ENCODE measurements at places on chromosomes 2 and 18.

DNA sequence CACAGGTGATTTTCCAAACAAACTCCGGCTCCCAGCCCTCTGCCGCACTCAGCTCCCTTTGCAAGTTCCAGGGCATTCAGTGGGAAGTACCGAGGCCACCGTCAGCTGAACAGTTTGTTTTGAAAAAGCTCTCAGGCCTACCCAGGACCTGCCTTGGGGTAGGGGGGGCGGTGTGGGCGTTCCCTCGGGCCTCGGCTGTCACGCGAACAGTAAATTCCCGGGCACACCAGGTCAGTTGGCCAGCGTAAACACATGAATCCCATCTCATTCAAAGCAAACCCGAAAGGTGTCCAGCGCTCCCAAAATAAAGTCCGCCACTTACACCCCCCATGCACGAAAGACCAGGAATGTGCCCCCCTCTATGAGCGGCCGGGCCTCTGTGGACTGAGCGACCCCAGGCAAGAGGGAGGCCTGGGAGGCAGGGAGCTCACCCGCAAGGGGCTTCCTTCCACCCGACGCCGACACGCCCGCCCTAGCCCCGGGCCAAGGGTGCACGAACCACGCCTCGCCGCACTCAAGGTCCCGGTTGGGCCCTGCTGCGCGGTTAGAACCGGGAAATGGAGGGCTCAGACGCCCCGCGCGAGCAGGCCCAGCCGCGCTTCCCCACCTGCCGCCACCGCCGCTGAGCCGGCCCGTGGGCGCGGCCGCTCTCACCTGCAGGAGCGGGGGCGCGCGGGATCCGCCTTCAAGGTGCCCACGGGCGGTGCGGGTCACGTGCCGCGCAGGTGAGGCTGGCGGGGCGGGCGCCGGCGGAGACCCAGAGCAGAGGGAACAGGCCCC, at the start of gene WDSUB1:
WDSUB1 (minus strand) TSS at position 775 of the 780 bp plus-strand sequence. CDS start 3,634 bp downstream, outside the sequence.
- peak; percentile 42 for DNase-seq

DNA sequence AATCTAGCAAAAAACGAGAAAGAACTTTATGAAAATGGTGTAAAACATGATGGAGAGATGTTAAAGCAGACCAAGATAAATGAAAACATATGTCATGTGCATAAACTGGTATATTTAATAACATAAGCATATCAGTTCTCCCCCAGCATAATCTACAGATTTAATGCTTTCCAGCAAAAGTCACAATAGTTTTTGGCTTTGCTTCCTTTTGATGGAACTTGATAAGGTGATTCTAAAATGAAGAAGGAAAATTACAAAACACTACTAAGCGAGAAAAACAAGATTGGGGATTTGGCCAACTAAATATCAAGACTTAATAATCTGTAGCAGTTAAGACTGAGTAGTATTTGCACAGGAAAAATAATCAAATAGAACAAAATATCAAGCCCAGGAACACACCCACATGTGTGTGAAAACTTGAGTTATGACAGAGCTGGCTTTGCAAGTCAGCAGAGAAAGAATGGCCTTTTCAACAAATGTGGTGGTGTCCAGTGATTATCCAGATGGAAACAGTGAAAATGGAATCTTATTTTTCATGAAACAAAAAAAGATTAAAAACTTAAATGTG, 83.7 kb upstream of the L3MBTL4 start:
- no peak for DNase-seq

GRCh38 chr2:179695486-179695885, 165.9 kb downstream of the ZNF385B start:
- DNase-seq, result no peak

GRCh38 chr2:196528486-196529223, 110.9 kb upstream of the CCDC150 start:
- no peak for DNase-seq

GRCh38 chr2:96872591-96873349, 2.9 kb upstream of the SEMA4C start:
- no peak for DNase-seq

GRCh38 chr2:197927994-197928393, 123.6 kb downstream of the PLCL1 start:
- DNase-seq, result no peak

DNA sequence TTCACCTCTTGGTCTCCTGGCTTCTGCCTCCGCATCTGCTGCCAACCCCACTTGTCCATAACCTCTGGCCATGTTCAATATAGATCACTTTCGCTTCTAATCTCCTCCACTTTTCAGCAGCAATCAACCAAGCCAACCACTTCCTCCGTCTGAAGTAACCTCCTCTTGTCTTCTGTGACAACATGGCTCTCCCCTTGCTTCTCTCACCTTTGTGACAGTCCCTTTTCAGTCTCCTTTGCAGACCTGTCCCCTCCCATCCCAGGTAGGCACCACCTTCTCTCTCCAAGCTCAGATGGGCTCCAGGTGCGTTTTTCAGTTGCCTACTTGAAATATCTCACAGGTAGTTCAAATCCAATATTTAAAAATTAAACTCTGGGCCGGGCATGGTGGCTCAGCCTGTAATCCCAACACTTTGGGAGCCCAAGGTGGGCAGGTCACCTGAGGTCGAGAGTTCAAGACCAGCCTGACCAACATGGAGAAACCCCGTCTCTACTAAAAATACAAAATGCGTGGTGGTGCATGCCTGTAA, 4.7 kb upstream of the PSD4 start:
- no peak for DNase-seq

DNA sequence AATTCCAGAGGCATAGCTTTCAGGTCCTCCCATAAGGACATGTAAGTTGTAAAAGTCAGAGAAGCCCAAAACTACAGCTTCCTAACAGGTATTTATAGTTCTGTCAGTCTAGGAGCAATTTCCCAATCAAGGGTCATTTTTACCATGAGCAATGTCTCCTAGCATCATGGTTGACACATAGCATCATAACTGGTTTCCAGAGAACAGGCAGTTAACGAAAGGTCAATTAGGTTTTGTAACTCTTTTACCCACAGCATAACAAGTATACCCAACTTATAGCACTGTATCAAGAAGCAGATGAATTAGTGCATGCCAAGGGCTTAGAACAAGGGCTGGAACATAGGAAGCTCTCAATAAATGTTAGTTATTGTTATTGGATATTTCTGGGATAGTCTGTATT, 110.1 kb downstream of the MREG start:
- DNase-seq, result no peak

Data from stimulated activated naive B cell treated with anti-CD40 and anti-IgM and Interleukin-4, amounts not matched to agents 10 μg/mL and 1 μg/mL and 100 μg/mL, for 72 hours (primary cell).